ENCODE measurements at places on chromosomes 6 and 20. TPM values are rescaled to one million over a fixed set of nuclear protein-coding genes. Genes with fewer than 3 reads are reported as not detected.

GRCh38 chr20:35235881-35236280 lies 9.4 kb downstream of the MMP24 start:
- DNase-seq: no peak

- no peak for DNase-seq
Measured at GRCh38 chr6:4474810-4475209, 301.4 kb upstream of the CDYL start.

DNA sequence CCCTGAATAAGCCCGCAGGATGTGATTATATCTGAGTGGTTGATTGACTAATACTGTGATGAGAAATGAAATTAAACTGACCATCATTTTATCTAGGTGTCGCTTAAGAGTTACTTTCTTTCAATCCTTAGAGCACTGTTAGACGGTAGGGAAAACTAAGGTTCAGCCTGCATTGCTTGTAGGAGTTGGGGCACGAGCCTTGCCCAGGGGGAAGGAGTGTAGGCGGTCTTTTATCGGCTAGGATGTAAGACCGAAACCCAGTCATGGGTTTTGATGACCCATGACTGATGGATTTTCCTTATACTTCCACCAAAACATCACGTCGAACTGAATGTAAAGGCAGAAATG lies 392 bp upstream of the TASP1 start:
- DNase-seq: no peak

- no peak for DNase-seq
Measured at GRCh38 chr6:169395080-169395805, 141.6 kb upstream of the THBS2 start.

- no peak for DNase-seq
Measured at GRCh38 chr6:72824833-72825232, 203.0 kb downstream of the KCNQ5 start.

DNA sequence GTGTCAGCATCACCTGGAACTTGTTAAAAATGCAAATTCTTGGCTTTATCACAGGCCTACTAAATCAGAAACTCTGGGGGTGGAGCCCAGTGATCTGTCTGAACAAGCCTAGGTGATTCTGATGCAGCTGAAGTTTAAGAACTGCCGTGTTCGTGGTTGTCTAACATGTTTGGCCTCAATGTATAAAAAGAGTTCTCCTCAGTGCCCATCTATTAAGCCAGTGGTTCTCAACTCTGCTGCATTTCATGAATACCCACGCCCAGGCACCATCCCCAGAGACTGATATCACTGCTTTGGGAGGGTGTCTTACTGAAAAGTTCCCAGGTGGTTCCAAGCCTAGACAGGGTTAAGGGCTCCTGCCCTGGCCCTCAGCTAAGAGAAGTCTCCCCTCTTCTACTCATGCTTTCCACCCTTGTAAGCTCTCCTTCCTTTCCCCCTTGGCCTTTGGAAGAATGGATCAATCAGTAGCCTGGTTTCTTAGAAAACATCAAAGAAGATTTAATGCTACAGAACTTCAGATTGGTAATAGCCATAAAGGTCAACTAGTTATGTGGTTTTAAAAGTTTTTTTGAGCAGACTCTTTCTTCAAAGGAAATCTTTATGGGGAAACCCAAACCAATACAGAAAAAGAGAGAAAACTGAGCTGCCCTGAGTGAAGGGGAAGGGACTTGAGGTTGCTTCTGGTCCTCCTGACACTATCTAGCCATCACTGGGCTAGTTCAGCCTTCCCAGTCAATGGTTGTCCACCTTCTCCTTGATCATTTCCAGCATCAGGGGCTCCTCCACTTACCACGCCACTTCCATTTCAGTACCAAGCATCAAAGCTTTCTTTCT lies 38.9 kb upstream of the TNFAIP3 start:
- no peak for DNase-seq

DNA sequence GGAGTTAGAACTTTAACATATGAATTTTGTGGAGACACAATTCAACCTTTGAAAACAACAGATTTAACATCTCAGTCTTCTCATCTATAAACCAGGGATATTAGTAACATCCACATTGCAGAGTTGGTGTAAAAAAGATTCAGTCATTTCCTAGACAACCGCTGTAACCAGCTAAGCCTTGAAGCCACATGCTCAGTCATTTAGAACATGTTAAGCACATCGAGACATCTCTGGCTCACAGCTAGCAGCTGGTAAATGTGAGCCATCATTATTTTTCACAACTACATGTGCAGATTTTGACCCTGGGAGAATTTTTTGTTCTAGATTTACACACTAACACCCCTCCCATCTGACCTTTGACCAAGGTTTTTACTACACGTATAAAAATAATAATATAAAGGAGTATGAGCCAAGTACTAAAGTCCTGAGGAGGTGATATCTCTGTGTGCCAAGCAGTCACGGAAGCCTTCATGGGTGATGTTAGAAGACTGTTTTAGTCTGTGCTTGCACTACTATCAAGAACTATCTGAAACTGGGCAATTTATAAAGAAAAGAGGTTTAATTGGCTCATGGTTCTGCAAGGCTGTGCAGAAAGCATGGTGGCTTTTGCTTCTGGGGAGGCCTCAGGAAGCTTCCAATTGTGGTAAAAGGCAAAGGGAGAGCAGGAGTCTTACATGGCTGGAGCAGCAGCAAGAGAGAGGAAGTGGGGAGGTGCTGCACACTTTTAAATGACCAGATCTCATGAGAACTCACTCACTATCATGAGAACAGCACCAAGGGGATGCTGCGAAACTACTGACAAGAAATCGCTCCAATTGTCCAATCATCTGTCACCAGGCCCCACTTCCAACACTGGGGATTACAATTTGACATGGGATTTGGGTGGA lies 48.7 kb upstream of the IL20RA start:
- no peak for DNase-seq

DNA sequence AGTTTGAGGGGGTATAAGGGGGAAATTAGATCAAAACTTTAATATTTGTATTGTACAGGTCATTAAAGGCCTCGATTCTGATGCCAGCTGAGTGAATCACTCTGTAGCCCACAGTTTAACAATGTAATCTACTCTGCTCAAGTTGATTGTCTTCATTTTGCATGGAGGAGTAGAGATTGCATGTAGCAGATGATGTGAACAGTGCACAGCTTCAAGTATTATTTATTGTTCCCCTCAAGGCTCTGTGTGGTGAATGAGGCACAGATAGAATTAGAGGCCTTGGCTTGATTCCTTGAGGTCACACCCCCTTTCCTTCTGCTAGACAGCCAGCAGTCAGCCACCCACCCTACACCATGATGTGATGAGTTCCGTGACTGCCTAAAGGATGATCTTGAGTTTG lies 38.1 kb downstream of the TXLNB start:
- DNase-seq: no peak

GRCh38 chr20:60009826-60010616 lies 51.8 kb downstream of the CDH26 start:
- DNase-seq: no peak

- DNase-seq: no peak
Measured at GRCh38 chr6:114159727-114160126, 183.1 kb downstream of the HS3ST5 start.

DNA sequence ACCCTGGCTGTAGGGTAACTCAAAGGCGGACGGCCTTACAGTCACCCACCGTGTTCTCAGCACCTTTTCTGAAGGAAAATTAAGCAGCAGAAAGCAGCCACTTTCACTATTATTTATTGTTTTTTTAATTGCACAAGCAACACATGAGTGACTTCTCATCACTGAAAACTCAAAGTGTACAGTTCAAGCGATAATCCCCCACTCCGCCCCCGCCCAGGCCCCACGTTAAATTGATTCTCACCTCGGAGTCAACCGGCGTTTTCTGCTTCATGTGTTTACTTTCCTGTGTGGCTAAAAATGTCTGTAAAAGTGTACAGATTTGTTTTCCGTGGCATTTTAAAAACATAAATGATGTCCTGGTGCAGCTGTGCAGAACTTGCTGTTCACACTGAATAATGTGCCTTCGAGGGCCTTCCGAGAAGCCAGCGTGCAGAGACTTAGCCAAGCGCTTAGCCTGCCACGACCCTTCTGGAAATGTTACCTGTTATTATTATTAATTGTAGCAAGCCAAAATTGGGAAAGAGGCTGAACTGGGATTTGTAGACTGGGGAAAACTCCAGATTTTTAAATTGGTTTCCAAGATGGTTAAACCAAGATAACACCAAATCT lies 335.7 kb downstream of the CDH4 start:
- no peak for DNase-seq

DNA sequence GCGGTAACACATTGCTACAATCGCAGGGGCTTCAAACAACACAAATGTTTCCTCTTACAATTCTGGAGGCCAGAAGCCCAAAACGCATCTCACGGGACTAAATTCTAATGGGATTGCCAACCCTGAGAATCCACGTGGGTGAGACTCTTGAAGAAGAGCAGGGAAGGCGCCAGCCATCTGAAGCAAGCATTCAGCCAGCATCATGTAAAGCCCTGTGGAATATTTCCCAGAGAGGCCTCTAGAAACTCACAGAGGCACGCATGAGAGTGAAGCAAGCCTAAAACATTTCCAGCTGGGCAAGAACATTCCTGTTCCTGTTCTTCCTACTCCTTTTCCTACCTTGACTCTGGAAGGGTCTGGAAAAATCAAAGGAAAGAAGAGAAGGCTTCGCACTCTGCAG lies 19.6 kb upstream of the FNDC1 start:
- no peak for DNase-seq

- DNase-seq: peak; percentile 38
Measured at GRCh38 chr20:58086763-58087561, 141.5 kb downstream of the ANKRD60 start.

- DNase-seq: no peak
Measured at GRCh38 chr6:118815495-118815894, 78.5 kb upstream of the ASF1A start.

DNA sequence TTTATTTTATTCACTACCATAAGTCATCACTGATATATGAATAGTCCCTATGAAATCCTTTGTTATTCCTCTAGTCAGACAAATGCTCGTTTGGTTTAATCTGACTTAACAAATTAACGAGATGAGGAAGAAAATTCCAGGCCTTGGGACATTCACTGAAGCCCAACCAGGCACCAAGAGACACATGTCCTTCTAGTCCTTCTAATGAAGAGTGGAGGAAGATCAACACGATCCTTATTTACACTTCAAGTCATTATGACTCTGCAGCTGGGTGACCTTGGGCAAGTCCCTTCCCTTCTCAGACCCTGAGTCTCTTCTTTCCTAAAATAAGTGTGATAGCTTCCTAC lies 117.5 kb downstream of the CEBPB start:
- no peak for DNase-seq

DNA sequence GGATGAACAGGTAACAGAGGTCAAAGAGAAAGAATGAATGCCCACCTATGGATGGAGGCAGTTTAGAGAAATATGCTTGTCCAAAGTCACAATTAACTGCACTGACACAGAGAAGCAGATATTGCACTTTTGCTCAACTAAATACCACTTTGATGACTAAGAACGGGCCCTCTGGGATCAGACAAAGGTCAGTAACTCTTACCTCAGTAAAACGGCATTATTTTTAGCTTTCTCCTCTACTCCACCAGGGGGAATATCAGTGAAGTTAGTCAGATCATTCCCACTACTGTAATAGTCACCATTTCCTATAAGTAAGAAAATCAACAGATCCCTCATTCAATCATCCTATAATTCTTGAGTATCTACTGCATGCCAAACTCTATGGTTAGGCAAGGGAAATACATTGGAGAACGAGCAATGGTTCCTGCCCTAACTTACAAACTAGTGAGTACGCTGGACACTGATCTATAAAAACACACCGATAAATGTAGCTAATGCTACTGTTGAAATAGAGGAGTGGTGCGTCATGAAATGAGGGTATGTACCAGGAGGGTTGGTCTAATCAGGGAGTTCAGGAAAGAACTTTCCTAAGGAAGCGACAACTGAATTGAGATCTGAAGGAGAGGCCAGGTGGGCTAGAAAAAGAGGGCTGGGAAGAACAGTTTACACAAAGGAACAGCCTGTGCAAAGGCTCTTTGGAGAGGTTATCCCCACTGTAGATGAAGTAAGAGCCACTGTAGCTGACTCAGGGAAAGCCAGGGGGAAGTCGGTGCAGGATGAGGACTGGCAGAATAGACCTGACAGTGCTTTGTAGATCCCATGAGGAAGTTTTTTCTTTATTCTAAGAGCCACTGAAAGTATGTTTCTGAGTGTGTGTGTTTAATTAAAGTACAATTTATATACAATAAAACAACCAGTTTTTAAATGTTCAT lies 9.2 kb downstream of the ECI2 start:
- peak; percentile 9 for DNase-seq

- no peak for DNase-seq
Measured at GRCh38 chr20:62133864-62134263, 9.3 kb downstream of the PSMA7 start.

DNA sequence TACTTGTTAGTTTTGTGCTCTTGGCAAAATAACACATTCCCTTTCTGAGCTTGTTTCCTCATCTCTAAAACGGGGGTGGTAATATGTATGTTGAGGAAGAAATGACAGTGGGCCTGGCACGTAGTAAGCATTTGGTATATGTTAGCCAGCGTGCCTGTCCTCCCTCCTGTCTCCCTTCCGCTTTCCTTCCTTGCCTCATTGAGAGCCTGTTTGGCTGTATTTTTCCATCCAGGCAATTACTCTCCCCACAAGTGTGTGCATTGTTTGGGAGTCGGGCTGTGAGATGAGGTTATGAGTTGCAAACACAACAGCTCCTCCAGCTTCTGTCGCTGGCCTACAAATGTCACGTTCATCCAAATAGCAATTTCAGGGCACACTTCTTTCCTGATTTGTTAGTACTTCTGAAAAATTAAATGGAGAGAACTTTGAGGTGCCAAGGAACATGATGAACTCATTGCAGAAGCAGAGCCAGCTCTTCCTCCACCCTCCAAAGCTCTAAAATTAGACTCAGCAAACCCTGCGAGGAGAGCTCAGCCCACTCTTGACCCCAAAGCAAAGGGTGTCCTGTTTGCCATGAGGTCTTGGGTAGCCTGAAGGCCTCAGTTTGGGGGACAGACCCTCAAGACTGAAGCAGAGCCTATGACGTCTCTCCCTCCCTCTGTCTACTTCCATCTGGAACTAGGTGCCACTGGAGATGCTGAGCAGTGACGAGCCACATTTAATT lies 50.7 kb upstream of the TOX2 start:
- no peak for DNase-seq

GRCh38 chr20:24574307-24574706 lies 104.9 kb downstream of the SYNDIG1 start:
- DNase-seq: no peak

Gene RAET1E
- 2.8 TPM for total RNA-seq

Gene PLCB1
- 11.8 TPM for total RNA-seq

Gene PKIB
- total RNA-seq: 0.89 TPM

Gene SLC22A23
- total RNA-seq: 0.12 TPM

Gene COL12A1
- total RNA-seq: 37.5 TPM

Gene RAB44
- not detected for total RNA-seq

Gene SLC17A2
- not detected for total RNA-seq

Gene ADTRP
- total RNA-seq: 1.5 TPM

Gene LTB
- total RNA-seq: not detected

Gene RHAG
- total RNA-seq: not detected

Gene KIFC1
- 36.6 TPM for total RNA-seq

Gene ZNF341
- 1.0 TPM for total RNA-seq

Gene BPIFB4
- total RNA-seq: not detected

Data from MG63 (cell line).